Breast epithelium (tissue), 4 donors: ENCODE measurements at places on chromosomes 13 and 19. TPM values are rescaled to one million over a fixed set of nuclear protein-coding genes. Genes with fewer than 3 reads are reported as not detected.

- no peak for DNase-seq
- no peaks in the 10 kb centered on the region for H3K36me3 ChIP-seq
- H3K4me1 ChIP-seq = no peaks in the 10 kb centered on the region
- no peaks in the 10 kb centered on the region for H3K27me3 ChIP-seq
Observed at GRCh38 chr13:75197803-75198202, 284.2 kb downstream of the TBC1D4 start.

DNA sequence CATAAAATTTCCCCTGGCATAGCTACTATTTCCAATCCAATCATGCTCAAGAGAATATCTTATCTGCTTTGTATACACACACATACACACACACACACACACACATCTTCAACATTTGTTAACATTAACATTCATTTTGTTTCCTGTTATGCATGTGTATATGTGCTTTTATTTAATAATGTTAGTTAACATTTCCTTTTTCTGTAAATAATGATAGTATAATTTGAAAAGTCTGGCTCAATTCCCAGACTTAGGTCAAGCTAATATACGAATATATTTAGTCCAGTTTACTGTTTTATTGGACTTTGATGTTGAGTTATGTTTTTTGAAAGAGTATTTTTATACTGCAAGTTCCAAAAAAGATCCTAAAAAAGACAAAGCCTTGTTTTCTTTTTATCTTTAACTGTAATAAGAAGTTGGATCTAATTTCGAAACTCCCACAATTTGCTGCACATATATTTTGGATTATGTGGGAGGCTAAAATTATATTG, 1072.4 kb downstream of the EFNB2 start:
- DNase-seq = no peak
- H3K36me3 ChIP-seq = no peaks in the 10 kb centered on the region
- no peaks in the 10 kb centered on the region for H3K27me3 ChIP-seq
- H3K4me3 ChIP-seq = no peak overlapping the region

CATSPERD gene
- total RNA-seq = not detected

- no peaks in the 10 kb centered on the region for H3K4me1 ChIP-seq
- no peak overlapping the region for H3K4me3 ChIP-seq
- no peaks in the 10 kb centered on the region for H3K36me3 ChIP-seq
- no peak for DNase-seq
- no peaks in the 10 kb centered on the region for H3K27me3 ChIP-seq
Observed at GRCh38 chr13:24500977-24501376, 11.6 kb downstream of the PARP4 start.

DNA sequence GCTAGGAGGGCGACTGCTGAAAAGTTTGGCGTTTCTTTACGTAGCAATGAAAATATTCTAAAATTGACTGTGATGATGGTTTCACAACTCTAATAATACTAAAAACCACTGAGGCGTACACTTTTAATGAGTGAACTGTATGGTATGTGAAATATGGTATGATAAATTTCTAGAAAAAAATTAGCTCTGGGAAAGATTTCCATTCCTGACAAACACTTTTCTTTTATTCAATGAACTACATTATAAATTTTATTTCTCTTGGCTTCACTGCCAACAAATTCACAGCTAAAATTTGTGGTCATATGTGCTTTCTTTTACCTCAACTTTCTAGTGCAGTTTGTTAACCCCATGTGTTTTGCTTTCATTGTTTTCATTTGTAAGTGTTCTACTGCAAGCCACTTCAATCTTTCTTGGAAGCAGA, 11.1 kb downstream of the ZC3H13 start:
- no peaks in the 10 kb centered on the region for H3K27me3 ChIP-seq
- no peak for DNase-seq
- H3K4me3 ChIP-seq = no peak overlapping the region
- no peak overlapping the region for H3K27ac ChIP-seq
